Vagina (tissue), 2 donors: ENCODE measurements at places on chromosomes 4 and X.

DNA sequence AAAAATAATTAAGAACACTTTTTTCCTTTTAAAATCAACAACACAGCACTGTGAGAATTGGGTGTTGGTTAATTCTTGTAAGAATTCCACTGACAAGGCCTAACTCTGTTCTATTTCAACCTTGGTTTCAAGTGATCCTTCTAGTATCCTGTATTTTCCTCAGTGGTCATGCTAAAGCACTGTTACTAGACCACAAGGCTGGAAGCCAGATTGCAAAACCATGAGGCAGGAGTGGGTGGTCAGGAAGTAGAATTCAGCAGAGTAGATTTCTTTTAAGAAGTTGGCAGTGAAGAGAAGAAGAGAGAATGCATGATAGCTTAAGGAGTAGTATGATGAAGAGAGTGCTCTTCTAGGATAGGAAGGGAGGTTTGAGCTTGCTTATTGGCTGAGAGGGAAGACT lies 71.6 kb upstream of the LEF1 start:
- no peak for DNase-seq

DNA sequence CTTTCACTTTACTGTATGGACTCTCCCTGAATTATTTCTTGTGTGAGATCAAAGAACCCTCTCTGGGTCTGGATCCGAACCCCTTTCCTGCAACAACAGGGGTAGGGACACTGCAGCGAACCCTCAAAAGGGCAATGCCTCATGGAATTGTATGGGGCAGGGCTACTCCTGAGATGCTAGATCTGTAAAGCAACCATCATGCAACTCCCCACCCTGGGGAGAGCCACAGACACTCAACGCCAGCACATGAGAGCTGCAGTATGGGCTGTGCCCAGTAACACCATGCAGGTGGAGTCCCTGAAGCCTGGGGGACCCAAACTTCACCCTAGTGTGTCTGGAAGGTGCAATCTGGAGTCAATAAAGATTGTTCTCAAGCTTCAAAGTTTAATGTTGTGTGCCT lies 304.7 kb downstream of the DCHS2 start:
- no peak for DNase-seq

DNA sequence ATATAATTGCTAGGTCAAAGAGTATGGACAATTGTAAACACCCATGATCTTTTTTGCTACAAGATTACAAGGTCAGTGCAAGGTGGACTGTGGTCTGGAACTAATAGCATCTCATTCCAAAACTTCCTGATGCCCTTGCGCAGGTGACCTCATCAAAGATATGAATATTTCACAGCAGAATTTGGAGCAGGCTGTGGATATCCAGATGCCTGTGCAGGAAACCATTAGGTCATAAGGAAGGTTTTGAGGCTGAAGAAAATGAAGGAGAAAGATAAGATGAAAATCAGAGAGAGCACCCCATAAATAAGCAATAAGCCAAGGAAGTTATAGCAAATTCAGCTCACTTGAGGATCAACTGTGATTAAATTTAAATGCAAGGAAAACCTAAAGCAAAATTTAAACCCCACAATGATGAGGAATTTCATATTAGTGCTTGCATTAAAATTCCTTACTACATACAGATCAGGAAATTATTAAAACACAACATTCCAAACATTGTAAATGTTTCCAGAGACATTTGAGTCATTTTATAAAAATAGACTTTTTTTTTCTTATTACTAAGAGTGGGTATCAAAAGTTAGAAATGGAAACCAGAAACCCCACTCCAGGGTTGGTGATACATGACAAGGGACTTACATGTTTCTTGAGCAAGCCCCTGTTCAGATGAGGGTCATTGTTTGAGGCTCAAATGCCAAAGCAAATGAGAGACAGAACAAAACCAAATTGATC lies 100.7 kb upstream of the FAM9C start:
- no peak for DNase-seq

DNA sequence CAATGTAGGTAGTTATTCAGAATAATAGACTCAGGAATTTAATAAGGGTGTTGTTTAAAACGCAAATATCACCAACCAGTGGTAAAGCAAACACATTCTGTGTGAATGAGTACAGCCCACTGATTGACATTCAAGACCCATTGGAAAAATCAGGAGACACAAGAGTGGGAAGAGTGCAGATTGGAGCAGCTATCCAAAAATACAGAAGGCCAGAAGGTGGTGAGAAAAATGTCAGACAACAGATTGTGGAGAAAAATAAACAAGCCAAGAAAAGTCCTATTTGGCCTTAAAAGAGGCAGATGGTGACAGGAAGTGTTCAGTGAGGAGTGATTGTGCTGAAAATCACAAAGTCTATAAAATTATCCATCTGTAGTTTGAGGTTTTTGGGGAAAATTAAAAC lies 39.3 kb downstream of the CPE start:
- no peak for DNase-seq

DNA sequence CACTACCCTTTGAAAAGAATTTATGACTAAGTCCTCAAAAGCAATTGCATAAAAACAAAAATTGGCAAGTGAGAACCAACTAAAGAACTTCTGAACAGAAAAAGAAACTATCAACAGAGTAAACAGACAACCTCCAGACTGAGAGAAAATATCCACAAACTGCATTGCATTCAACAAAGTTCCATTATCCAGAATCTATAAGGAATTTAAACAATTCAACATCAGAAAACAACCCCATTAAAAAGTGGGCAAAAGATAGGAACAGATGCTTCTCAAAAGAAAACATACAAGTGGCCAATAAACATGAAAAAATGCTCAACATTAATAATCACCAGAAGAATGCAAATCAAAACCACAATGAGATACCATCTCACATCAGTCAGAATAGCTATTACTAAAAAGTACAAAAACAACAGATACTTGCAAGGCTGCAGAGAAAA lies 130.2 kb downstream of the GASK1B start:
- DNase-seq = no peak

- no peak for DNase-seq
Measured at GRCh38 chr4:171157462-171158082, 655.6 kb upstream of the GALNTL6 start.

- DNase-seq = no peak
Measured at GRCh38 chr4:69910016-69910782, 20.7 kb upstream of the CSN1S1 start.

GRCh38 chr4:688854-689681 lies at the start of gene SLC49A3:
SLC49A3 (minus strand) TSS chr4:689151; CDS start chr4:689127, 24 bp downstream.
- no peak for DNase-seq

GRCh38 chr4:61254406-61254805 lies 54.3 kb downstream of the ADGRL3 start:
- no peak for DNase-seq

DNA sequence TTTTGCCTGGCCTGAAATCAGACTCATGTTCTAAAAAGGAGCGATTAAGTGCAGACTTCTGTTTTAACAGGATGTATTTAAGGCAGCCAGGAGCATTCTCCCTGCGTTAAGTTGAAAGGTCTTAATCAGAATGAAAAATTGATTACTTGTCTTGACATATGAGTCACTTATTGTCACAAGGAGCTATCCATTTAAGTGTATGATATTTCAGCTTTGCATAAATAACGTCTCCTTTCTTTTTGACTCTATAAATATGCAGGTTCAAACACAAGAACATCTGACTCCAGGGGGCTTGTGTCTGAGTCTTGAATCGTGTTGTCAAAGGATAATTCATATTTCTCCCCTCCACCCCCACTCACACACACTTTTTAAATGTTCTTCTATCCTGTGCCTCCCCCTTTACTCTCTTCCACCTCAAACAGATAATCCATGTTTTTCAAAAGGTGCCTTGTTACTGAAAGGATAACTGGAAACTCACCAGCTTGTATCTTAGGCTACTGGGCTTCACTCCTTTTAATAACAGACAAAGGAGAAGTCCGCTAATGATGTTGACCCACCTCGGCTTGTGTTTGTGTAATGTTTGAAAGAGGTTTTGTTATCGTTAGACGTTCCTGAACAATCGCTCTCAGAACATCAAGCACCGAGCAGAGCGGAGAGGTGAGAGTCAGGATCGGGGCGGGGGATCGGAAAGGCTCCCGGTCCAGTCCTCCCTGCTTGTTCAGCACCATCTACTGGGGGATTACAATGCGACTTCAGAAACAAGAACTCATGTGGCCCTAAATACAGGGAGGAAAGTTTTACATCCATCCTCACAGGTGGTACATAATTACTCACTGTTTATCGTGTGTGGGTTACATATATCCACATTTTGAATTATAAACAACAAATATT lies 107.5 kb upstream of the RPL34 start:
- no peak for DNase-seq

- no peak for DNase-seq
Measured at GRCh38 chr4:140904904-140905303, 148.7 kb upstream of the TBC1D9 start.

DNA sequence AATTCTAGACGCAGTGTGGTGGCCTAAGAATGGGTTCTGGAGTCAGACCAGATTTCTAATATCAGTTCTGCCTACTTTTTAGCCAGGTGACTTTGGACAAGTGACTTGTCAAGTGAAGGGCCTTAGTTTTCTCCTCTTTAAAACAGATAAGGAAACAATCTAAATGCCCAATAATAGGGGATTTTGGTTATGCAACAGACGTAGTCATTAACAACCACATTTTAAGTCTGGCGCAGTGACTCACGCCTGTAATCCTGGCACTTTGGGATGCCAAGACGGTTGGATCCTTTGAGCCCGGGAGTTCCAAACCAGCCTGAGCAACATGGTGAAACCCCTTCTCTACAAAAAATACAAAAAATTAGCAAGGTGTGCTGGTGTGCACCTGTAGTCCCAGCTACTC lies 2.1 kb upstream of the ZMYM3 start:
- no peak for DNase-seq
